Right ventricle myocardium superior (tissue), 1 donor: ENCODE measurements at places on chromosomes 16 and 17. TPM values are rescaled to one million over a fixed set of nuclear protein-coding genes. Genes with fewer than 3 reads are reported as not detected.

GRCh38 chr16:87828071-87828906, 41.0 kb downstream of the SLC7A5 start:
- DNase-seq: no peak

DNA sequence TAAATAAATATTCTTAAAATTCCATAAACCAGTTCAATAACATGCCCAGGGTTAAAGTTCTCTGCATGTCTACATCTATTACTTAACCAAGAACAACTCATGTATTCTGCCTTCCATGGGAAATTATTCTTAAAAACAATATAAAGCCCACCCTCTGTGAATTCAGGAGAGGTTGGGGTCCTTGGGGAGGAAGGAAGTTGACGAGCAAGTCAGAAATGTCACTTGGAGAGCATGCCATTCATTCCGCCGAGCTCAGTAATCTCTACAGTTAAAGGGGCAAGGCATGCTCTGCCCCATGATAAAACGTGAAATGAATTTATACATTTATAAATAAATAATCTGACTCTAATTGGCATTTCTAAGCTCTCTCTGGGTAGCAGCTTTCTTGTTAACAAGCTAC, 405.1 kb downstream of the TOX3 start:
- DNase-seq: no peak

DNA sequence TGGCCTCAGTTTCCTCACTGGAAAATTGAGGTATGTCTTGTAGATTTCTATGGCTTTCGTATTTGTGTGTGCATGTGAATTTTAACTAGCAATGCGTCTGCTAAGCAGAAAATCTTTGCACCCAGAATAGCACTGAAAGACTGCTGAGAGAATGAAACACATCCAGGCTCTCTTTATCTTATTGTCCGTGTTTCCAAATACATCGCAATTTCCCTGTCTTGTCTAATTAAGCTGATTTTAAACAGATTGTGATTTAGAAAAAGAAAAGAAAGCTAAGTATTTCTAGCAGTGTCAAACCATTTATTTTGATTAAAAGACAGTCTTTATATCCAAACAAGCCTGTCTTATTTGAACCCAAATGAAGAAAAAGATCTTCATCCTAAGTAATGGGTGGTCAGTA, 168.6 kb downstream of the PMP22 start:
- DNase-seq: no peak

SLFN11 gene
- total RNA-seq: 16.8 TPM

CCL7 gene
- total RNA-seq: not detected

GRCh38 chr17:66807182-66807581, 27.7 kb upstream of the CACNG5 start:
- no peak for DNase-seq
